A172 (cell line): ENCODE measurements at places on chromosomes 11 and 22. TPM values are rescaled to one million over a fixed set of nuclear protein-coding genes. Genes with fewer than 3 reads are reported as not detected.

USP2 gene
- total RNA-seq = 0.17 TPM in 1 of 2 replicates, not detected in the other

GAB4 gene
- not detected in 2 replicates for total RNA-seq

- DNase-seq = no peak
Observed at GRCh38 chr11:35126000-35126878, 12.7 kb upstream of the CD44 start.

CFAP300 gene
- 9.0 and 9.1 TPM in 2 replicates for total RNA-seq

SRPRA gene
- 67.2 and 75.1 TPM in 2 replicates for total RNA-seq

- peak; percentile 21 for DNase-seq
Observed at GRCh38 chr22:45240810-45241631, at the start of gene KIAA0930. KIAA0930 (minus strand) TSS chr22:45240894; CDS start chr22:45240703, 191 bp downstream.

DNA sequence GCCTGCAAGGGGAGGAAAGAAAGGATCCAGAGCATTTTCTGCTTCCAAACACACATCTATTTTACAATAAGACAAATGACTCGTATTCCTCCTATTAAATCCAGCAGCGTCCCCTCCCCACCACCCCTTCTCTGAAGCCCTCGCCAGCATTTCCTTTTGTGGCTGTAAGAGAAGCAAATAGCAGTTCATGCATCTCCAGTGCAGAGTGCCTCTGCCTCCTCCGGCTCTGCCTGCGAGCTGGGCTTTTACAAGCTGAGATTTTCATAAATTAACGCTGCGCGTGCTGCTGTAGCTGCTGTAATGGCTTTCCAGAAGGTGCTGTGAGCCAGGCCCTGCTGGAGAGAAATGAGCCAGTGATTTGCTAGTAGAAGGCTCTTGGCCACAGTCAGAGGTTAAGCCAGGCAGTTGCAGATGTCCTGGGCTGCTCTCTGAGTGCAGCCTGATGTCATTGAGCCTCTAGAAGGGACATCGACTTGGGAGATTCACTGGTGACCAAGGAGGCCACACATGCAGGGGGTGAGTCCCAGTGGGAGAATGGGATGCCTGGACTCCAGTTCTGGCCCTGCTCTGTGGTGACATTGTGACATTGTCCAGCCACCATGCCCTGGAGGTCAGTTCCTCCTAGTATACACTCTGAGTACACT lies 134.5 kb upstream of the NAV2 start:
- DNase-seq = peak; percentile 72

DNA sequence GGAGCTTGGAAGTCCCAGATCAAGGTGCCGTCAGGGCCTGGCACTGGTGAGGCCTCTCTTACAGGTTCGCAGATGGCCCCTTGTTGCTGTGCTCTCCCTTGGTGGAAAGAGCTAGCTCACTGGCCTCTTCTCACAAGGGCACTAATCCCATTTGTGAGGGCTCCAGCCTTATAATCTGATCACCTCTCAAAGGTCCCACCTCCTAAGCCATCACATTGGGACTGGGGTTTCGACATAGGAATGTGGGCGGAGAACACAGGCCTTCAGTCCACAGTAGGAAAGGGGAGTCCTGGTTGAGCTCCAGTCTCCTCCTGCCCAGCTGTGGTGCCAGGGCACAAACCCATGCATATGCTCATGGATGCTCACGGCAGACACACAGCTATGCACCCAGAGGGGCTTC lies 14.0 kb upstream of the LRRC32 start:
- no peak for DNase-seq

TAF1D gene
- 87.6 and 97.8 TPM in 2 replicates for total RNA-seq

- DNase-seq = no peak
Observed at GRCh38 chr11:82890936-82891335, 9.3 kb downstream of the PRCP start.

GRCh38 chr22:20834206-20834605 lies 24.4 kb downstream of the PI4KA start:
- no peak for DNase-seq

DNA sequence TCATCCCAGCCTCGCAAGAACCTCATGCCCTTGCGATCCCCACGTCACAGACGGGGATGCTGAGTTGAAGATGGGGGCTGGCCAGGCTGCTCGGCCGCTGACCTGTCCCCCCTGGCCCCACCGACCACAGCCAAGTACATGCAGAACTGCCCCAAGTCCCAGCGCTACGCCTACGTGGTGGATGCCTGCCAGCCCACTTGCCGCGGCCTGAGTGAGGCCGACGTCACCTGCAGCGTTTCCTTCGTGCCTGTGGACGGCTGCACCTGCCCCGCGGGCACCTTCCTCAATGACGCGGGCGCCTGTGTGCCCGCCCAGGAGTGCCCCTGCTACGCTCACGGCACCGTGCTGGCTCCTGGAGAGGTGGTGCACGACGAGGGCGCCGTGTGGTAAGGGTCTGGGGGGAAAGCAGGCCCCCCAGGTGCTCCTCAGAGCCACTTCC lies 10.0 kb downstream of the MUC5B start:
- no peak for DNase-seq

DNA sequence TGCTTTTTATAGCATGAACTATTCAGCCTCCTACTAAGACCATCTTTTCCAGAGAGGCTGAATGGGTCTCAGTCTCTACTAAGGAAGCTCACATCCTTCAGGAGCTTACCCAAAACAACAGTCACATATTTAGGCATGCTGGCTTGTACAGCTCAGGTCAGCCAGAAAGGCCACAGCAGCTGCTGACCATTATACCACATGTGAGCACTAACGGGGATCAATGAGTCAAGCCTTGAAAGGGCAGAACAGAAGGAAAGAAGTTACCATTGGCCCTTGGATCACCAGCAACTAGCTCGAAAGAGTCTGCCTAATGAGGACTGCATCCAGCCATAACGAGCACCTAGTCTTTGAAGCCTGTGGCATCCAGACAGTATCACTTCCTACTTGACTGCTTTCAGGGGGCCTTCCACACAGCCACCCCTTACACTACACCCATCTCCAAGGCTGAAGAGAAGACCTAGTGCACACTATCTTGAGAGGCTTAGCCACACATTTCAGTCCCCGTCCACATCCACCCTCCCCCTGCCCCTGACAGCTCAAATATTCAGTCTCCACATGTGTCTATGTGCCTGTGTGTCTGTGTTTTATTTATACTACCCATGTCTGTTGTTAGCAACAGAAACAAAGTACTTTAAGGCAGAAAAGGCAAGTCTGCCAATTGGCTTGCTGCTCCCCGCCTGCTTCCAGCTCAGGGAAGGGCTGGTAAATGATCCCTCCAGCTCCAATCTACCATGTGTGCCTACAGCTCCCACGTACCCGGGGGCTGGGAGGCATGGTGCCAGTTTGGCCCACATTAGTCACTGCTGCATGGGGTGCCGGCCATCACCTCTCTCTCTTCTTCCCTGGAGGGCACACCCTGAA lies 95.5 kb downstream of the RPL27A start:
- DNase-seq = no peak

TEX54 gene
- total RNA-seq = not detected in 2 replicates

- no peak for DNase-seq
Observed at GRCh38 chr22:21919526-21920307, 32.9 kb downstream of the PPM1F start.

GAS2L1 gene
- total RNA-seq = 27.5 and 32.1 TPM in 2 replicates

LRRN4CL gene
- total RNA-seq = 2.8 and 5.1 TPM in 2 replicates

SHANK3 gene
- 0.84 and 0.98 TPM in 2 replicates for total RNA-seq

IRAG1 gene
- total RNA-seq = not detected in 2 replicates

DNA sequence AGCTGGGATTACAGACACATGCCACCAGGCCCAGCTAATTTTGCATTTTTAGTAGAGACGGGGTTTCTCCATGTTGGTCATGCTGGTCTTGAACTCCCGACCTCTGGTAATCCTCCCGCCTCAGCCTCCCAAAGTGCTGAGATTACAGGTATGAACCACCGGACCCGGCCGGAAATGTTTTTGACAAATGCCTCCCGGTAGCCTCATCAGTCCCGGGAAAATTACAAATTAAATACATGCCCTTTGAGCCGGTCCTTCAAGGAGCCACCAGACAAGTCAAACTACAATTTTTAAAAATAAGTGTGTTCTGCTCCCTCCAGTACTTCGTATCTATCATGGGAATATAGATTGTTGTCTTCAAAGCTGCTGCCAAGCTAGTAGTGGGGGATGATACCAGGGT lies 17.5 kb downstream of the WBP2NL start:
- no peak for DNase-seq

DNA sequence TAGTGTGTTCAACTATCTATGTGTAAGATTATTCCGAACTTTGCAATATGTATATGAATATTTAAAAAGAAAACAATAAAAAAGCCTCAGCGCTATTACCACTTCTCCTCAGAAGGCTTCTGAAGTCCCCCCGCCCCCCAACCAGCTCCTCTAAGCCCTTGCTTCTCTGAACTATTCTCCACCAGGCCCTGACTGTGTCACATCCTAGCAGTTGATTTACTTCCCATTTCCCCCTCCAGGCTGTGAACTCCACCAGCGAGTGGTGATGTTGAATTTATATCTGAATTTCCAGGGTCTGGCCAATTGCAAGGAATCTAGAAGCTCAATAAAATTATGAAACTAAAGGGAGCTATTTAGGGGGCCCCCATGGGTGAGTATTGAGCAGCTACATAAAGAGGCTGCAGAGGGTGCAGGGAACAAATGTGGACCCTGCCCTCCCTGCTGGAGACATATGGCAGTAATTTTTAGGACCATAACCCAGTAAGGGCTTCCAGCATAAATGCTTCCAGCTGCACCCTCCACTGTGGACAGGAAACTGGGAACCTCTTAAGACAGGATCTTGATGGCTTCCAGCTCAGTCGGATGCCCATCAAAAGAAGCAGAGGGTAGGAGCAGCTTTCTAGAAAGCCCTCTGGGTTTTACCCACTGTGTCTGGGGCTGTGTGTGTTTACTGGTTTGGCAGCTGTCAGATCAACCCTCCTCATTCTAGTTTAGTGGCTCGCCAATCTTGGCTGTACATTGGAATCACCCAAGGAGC lies 81.4 kb downstream of the TIMP3 start:
- no peak for DNase-seq

- DNase-seq = no peak
Observed at GRCh38 chr22:31922534-31922933, 21.8 kb upstream of the YWHAH start.

- no peak for DNase-seq
Observed at GRCh38 chr11:44028401-44028800, 19.4 kb upstream of the ACCSL start.

DNA sequence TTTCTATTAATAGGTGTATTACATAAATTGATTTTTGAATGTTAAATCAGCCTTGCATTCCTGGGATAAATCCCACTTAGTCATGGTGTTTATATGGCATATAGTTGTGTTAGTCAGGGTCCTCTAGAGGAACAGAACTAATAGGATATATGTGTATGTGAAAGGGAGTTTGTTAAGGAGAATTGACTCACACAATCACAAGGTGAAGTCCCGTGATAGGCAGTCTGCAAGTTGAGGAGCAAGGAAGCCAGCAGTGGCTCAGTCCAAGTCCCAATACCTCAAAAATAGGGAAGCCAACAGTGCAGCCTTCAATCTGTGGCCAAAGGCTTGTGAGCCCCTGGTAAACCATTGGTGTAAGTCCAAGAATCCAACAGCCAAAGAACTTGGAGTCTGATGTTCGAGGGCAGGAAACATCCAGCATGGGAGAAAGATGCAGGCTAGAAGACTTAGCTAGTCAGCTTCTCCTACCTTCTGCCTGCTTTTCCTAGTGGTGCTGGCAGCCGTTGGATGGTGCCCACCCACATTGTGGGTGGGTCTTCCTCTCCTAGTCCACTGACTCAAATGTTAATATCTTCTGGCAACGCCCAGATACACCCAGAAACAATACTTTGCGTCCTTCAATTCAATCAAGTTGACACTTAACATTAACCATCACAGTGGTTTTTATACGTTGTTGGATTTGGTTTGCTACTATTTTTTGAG lies 12.9 kb downstream of the SFI1 start:
- DNase-seq = no peak

KDM4D gene
- total RNA-seq = 0.26 and 1.3 TPM in 2 replicates

GRCh38 chr11:8649361-8649760 lies 33.1 kb downstream of the TRIM66 start:
- peak; percentile 78 for DNase-seq

HTR3A gene
- not detected in 2 replicates for total RNA-seq

KRTAP5-2 gene
- total RNA-seq = not detected in 2 replicates

DNA sequence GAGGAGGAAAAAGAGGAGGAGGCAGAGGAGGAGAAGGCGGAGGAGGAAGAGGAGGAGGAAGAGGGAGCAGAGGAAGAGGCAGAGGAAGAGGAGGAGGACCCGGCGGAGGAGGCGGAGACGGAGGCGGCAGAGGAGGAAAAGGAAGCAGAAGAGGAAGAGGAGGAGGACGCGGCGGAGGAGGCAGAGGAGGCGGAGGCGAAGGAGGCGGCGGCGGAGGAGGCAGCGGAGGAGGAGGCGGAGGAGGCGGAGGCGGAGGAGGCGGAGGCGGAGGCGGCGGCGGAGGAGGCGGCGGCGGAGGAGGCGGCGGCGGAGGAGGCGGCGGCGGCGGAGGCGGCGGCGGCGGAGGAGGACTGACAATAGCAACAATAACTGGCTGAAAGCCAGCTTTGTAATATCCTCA lies 616.6 kb downstream of the TBC1D22A start:
- no peak for DNase-seq

- no peak for DNase-seq
Observed at GRCh38 chr22:44371741-44372525, 59.2 kb upstream of the SHISAL1 start.

KREMEN1 gene
- total RNA-seq = 2.0 and 2.1 TPM in 2 replicates

DNA sequence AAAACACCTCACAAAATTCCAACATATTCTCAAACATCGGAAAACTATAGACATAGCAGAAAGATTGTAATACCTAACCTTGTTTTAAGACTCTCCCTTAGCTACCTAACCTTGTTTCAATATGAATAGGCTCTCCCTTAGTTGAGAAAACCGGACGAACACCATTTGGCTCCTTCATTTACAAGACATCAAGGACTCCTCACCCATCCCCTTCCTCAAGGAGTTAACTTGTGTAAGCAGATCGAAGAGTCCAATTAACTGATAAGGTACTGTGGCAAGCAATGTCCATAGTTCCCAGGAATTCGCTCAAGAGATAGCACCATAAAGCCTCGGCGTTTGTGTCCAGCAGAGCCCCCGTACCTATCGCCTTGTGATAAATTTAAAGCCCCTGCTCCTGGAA lies 4.6 kb upstream of the ACRV1 start:
- no peak for DNase-seq

DNA sequence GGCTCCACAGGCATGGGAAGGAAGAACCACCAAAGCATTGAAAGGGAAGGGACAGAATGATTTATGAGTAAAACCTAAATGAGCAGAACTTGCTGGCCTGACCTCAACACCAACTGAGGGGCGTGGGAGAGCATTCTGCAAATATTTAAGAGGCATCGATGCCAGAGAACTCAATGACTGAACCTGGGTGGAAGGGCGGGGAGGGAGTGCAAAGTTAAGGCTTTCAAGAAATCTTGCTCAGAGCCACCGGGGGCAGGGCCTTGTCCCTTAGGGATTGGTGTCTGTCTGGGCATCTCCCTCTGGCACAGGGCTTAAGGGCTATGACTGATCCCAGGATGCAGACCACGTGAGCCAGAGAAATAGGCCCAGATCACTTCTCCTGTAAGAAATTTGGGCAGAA lies 137.1 kb downstream of the ADAMTS15 start:
- peak; percentile 25 for DNase-seq

- DNase-seq = no peak
Observed at GRCh38 chr22:26602127-26602526, 12.2 kb upstream of the TPST2 start.

DNA sequence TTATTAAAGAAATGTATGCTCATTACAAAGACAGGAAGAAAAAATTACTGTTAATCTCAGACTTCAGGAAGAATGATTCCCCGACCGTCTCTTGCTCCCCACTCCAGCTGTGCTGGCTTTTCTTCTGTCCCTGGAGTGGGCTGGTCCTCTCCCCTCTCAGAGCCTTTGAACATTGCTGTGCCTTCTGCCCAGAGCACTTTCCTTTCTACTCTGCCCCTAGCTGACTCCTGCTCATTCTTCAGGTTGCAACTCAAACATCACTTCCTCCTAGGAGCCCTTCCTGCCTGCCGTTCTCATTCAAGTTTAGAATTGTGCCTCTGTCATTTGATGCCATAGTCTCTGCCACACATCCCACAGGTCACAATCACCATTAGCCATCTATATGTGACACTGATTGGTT lies 329.5 kb downstream of the MIAT start:
- no peak for DNase-seq

SLC22A12 gene
- total RNA-seq = not detected in 2 replicates
